ENCODE measurements at places on chromosomes 13 and 19.

DNA sequence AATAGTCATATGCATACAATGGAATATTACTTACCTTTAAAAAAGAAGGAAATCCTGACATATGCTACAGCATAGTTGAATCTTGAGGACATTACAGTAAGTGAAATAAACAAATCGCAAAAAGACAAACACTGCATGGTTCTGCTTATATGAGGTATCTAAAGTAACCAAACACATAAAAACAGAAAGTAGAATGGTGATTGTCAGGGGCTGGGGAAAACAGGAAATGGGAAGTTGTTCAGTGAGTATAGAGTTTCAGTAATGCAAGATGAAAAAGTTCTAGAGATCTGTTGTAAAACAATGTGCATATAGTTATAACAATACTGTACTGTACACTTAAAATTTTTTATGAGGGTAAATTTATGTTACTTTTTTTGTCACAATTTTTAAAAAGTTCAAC, 219.4 kb downstream of the KLF5 start:
- no peak for DNase-seq

DNA sequence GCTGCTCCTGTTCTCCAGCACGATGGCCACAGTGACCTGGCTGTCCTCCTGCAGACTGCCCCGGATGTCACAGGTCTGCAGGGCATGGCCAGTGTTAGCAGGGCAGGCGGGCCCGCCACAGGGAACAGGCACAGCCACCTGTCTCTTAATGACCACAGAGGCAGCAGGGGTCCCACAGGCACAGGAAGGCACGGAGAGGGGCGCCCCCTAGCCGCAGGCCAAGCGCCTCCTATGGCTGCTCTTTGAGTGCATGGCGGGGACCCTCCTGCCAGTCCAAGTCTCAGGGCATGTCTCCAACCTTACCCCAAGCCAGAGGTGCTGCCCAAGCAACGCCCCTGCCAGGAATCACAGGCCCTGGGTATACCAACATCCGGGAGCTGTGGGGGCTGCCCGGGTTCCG, 14.1 kb downstream of the IZUMO4 start:
- no peak for DNase-seq

- peak; percentile 41 for DNase-seq
Observed at GRCh38 chr19:41821003-41821735, 23.3 kb downstream of the LYPD4 start.

- no peak for DNase-seq
Observed at GRCh38 chr13:33690354-33690753, 127.6 kb upstream of the RFC3 start.

DNA sequence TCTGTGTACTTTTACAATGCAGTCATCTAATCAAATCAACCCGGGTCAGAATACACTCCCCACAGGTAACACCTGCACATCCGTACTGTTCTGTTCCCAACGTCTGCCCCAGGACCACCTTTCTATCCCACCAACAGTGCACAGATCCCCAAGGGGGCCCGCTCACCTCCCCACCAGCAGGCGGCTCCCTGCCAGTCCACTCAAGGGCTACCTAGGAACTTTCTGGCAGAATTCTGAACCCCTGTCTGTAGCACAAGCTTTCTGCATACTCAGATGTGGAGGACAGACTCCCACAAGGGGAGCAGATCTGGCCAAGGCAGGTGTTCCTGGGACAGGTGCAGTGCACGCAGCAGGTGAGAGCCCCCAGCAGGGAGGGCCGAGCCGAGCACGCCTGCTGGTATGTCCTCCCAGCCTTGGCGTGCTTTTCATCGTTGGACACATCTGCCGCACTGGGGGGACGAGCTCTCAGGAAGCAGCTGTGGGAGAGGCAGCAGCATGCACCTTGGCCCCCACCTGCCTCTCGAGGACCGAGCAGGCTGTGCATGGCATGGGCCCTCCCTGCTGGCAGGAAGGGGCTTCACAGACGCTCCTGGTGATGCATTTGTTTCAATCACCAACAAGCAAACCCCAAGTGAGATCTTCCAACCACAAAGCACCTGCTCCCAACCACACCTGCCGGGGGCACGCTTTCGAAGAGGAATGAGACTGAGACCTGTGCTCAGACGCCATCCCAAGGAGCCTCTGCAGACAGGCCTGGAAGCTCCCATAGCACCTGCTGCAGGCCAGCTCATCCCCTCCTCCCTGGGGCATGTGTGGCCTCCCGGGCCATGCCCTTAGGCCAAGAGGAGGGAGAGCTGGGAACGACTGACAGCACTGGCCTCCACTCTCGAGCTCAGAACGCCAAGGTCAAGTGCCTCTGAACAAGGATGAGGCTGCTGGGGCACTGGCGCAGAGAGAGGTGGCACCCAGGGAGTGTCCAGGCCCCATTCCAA, 35.9 kb downstream of the RAB20 start:
- DNase-seq, result no peak

GRCh38 chr13:67353031-67353430, 122.9 kb upstream of the PCDH9 start:
- DNase-seq, result no peak

DNA sequence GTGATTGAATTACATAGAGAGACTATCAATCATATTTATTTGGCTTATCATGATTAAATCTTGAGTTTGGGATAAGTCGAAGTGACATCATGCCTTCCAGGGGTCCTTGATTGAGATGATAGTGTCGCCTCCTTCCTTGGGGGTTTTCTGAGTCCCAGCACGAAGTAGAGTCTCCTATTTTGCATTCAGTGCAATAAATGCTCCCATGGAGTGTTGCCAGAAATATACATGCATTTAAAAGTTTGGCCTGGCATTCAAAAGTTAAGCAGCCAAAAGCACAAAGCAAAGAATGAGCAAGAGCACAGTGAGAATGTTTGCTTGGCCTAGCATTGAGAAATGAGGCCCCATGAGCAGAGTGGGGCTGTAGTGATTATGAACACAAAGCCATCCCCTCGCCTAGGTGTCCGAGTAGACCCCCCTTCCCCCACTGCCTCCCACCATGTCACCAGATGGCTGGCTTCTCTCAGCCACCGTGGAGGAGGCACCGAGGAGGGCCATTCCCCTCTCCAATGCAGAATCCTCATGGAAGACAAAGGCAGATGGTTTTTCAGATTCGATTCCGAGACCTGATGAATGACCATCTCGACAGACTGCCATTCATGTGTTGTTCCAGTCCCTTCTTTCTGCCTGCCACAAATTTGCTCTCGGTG, 58.8 kb upstream of the UBL3 start:
- DNase-seq, result no peak

- no peak for DNase-seq
Observed at GRCh38 chr13:36512771-36513170, 80.5 kb downstream of the CCNA1 start.

GRCh38 chr19:6802336-6803035, 30.0 kb downstream of the VAV1 start:
- DNase-seq, result no peak

- no peak for DNase-seq
Observed at GRCh38 chr19:7381073-7381390, 32.3 kb downstream of the ARHGEF18 start.

DNA sequence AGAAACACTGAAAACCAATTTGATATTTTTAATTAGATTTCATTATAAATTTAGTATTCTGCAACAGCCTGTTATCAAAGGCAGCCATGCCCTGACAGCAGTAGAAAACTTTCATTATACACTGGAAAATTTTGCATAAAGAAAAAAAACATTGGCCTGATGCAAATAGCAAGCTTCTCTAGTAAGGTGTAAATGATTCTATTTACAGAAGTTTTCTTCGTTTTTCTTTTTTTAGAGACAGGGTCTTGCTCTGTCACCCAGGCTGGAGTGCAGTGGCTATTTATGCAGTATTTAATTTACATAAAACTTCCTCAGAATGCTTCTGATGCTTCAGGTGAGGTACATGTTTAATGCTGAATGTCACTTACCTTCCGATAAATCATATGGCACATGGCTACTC, 67.0 kb downstream of the ABCC4 start:
- DNase-seq, result no peak

DNA sequence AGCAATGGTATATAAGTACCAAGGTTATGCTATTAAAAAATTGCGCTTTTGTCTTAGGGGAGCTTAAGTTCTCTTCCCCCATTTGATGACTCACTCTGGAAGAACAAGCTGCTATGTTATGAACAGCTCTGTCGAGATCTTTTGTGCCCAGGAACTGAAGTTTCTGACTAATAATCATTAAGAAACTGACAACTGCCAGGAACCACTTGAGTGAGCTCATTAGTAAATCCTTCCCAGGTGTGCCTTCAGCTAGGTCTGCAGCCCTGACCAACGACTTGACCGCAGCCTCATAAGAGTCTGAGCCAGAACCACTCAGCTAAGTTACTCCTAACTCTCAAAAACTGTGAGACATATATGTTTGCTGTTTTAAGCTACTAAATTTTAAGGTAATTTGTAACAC, 147.8 kb downstream of the SLITRK6 start:
- no peak for DNase-seq

GRCh38 chr13:101811881-101812280, 359.4 kb downstream of the ITGBL1 start:
- DNase-seq, result no peak

GRCh38 chr13:46629811-46630413, 76.9 kb downstream of the LRCH1 start:
- no peak for DNase-seq

- no peak for DNase-seq
Observed at GRCh38 chr19:35236638-35237400, 8.3 kb upstream of the FAM187B start.

DNA sequence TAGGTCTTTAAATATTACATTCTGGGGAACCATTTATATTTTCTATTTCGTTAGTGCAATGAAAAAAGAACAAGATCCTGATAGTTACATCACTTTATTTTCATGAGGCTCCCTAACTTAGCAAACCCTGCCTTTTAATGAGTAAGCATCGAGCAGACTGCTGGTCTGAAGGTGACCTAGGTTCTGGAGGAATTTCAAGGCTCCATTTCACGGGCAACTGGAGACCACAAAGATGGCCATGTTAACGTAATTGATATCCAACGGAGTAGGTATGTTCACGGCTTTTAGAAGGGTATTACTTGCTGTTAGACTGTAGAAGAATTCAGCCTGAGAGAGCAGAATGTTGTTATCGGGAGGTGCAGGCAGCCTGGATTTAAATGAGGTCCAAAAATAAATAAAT, 1597.6 kb downstream of the EFNB2 start:
- DNase-seq, result no peak

GRCh38 chr13:109301726-109302125, 484.7 kb downstream of the IRS2 start:
- DNase-seq, result no peak

- DNase-seq, result no peak
Observed at GRCh38 chr19:52809801-52810200, 11.6 kb downstream of the ZNF28 start.

DNA sequence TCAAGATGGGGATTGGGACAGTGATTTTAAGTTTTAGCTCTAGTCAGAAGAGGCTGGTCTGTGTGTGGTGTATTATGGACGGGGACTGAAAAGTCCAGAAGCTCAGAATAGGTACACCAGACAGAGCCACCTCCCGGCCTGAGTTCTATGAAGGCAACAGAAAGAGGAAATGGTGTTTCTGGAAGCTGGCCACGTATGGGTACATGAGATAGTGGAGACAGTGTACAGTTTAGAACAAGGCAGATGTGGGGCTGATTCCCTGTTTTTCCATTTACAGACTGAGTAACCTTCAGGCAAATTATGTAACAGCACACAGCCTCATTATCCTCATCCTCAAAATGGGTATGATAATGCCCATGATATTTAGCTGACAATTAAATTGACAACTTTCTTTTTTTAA, 1.3 kb downstream of the ZNF175 start:
- no peak for DNase-seq

DNA sequence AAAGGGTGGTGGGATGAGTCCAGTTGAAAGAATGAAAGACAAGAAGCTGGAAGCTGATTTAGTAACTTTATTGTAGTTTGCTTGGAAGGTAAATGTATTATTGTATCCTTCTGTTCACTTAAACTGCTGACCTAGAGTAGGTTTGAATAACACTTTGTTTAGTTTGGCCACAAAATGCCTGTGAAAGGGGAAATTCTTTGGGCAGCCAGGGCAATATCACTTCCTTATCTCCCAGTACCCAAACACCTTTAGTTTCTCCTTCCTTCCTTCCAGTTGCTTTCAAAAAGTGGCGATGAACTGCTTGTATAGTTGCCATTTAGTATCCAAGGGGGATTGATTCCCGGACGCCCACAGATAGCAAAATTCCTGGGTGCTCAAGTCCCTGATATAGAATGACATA, 120.1 kb downstream of the PAN3 start:
- DNase-seq, result no peak

DNA sequence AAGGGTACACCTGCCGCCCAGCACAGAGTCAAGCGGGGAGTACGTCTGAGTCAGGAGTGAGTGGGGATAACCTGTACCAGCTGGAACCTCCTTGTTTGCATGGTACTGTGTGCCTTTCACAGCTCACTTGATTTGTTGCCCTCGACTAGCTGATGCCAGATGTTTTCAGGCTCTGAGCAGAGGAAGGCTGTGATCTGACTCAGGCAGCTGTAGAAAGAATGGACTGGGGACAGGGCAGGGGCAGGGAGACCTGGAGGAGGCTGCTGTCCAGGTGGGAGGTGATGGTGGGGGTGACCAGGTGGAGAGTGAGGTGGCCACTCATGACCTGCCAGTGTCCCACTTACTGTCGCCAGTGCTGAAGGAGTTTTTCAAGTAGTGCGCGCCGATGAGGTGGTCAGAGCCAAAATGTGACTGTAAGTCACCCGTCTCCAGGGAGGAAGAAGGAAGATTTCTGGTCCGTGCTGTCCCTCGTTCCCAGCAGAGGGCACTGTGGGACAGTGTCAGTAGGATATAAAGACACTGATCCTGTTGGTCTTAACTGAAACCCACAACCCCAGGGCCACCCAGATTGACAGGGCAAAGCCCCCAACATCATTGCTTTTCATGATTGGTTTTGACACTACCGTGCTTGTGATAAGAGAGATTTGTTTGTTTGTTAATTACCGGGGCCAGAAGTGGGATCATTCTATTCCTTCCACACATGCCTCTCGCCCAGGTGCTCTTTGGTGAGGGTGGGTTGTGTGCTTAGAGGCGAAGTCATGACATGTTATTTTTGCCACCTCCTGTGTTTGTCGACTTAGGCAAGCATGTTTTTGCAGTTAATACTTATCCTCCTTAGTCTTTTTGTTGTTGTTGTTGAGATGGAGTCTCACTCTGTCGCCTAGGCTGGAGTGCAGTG, 128.4 kb downstream of the DPF1 start:
- peak; percentile 67 for DNase-seq

- no peak for DNase-seq
Observed at GRCh38 chr13:60370343-60370742, 26.7 kb upstream of the TDRD3 start.

GRCh38 chr19:11435833-11436313, 438 bp downstream of the PRKCSH start:
- DNase-seq, result no peak

GRCh38 chr19:4910594-4911281, 1.4 kb downstream of the UHRF1 start:
- DNase-seq, result no peak

GRCh38 chr13:50831512-50831911, 12.0 kb downstream of the DLEU7 start:
- no peak for DNase-seq

DNA sequence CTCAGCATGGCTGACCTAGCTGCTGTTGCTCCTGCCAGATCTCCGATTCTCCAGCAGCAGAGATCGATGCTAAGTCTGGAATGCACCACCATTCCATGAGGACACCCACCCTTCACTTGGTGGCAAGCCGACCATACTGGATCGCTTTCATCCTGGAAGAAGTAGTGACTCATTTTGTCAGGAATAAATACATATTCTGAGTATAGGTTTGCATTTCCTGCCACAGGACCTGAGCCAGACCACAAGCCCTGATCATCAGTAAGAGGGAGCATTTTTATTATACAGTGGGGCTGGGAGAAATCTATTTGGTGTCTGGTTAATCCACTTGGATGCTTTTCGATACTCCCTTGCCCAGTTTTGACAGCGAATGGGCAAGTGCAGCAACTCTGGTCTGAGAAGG, 10.9 kb upstream of the KCTD15 start:
- no peak for DNase-seq
